ENCODE measurements at places on chromosomes 6 and 20.

DNA sequence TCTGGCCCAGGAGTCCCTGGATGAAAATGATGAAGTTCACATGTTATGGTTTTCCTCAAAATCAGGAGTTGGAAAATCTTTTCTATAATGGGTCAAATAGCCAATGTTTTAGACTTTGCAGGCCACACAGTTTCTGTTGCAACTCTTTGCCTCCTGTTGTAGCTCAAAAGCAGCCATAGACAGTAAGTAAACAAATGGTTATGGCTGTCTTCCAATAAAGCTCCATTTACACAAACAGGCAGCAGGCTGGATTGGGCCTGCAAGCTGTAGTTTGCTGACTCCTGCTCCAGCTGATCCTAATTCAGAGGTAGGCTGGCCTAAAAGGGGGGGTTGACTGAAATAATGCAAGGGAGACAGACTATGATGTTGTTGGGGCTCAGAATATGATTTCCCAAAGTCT, 33.0 kb downstream of the METTL24 start:
- DNase-seq, result no peak

DNA sequence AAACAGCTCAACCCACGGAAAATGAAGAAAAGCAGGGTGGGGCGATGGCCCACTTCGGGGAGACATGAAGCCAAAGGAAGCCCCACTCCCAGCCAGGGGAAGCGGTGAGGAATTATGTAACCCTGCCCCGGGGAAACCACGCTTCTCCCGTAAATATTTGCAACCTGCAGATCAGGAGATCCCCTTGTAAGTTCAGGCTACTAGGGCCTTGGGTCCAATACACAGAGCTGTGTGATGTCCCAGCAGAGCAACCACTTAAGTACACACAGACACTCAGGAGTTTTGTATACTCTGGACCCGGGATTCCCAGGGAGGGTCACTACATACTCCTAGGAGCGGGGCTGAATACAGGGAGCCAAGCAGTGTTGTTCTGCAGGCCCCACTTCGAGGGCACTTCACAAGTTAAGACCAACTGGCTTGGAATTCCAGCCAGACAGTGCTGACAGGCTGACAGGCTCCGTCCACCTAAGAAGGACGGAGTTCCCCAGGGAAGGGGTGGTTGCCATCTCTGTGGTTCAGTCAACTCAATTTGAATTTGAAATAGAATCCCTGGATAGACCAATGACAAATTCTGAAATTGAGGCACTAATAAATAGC, 301.4 kb upstream of the THEMIS start:
- DNase-seq, result no peak

- DNase-seq, result no peak
Observed at GRCh38 chr20:62358171-62359042, 8.7 kb downstream of the LAMA5 start.

GRCh38 chr20:31908016-31908415, 37.6 kb downstream of the TTLL9 start:
- DNase-seq, result no peak

- no peak for DNase-seq
Observed at GRCh38 chr6:98838975-98839374, 4.6 kb downstream of the POU3F2 start.

GRCh38 chr6:112744827-112745226, 397.7 kb downstream of the RFPL4B start:
- DNase-seq, result no peak

DNA sequence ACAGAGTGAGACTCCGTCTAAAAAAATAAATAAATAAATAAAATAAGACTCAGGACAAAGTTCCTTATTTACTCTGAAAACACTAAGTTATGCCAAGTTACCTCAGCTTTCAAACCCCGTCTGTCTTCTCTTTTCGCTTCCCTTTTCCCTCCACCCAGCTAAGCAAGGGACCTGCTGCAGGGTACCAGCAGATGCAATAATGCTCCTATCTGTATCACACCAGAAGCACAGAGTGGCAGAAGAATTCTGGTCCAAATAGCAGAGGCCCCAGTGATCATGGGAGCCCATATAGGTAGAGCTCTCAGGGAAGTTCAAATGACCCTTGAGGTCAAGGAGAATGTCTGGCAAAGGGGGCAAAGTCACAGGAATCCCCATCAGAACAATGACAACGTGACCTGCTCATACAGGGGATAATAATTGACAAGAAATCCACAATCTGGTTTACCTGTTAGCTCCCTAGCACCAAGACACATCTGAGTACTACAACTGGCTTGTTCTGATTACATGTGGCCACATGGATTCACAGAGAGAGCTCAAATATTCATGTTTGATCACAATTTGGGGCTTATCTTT, 8.7 kb downstream of the GCM1 start:
- no peak for DNase-seq
